ENCODE measurements at places on chromosomes 12 and 14.

- no peak for DNase-seq
Observed at GRCh38 chr12:87991483-87991882, 37.7 kb downstream of the C12orf50 start.

DNA sequence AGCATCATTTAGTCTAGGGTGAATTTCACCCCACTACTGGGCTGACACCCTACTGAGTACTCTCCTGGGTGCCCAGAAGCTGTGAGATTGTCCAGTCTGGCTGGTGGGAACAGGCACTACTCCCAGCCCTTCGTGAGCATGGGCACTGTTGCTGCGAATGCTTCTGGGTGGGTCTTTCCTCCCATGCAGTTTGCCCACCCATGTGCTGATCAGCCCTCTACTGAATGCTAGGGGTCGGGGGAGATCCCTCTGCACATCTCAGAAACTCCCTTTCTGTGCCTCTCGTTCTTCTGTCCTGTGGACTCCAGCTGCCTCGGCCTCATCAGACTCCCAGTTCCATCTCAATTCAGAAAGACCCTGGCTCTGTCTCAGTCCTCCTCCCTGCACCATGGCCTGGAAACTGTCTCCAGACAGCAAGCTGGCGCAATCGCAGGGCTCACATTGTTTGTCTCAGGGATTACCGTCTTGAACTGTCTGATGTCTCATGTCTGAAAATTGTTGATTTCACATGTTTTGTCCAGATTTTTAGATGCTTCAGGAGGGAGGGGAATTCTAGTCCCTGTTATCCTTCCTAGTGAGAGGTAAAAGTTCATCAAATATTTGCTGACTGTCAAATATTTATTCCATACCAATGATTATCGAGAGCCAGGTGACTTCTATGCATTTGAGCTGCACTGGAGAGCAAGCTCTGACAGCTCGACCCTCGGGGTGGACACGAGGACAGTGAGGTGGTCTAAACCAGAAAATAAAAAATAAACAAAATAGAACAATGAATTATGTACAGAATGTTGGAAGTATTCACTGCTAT, 316.6 kb upstream of the RTL1 start:
- no peak for DNase-seq

- DNase-seq = peak; percentile 80
Observed at GRCh38 chr14:69657950-69658355, 46.6 kb downstream of the SUSD6 start.

GRCh38 chr12:19236656-19237055, 107.1 kb downstream of the PLEKHA5 start:
- DNase-seq = no peak

- DNase-seq = no peak
Observed at GRCh38 chr12:55850401-55850800, 7.7 kb upstream of the MMP19 start.

Data from NCI-H1417 (cell line).